ENCODE measurements at places on chromosomes 2 and 18. TPM values are rescaled to one million over a fixed set of nuclear protein-coding genes. Genes with fewer than 3 reads are reported as not detected.

The RNF25 gene
- total RNA-seq = 16.6 TPM

The SEMA4F gene
- 5.3 TPM for total RNA-seq

The COLEC11 gene
- total RNA-seq = 67.8 TPM

The GALNT14 gene
- not detected for total RNA-seq

The GALNT13 gene
- total RNA-seq = 4.1 TPM

Data from right cardiac atrium (tissue), 5 donors.